ENCODE measurements at places on chromosomes 6 and 20.

GRCh38 chr20:1792274-1792673 is 102.9 kb upstream of the SIRPA start:
- DNase-seq: no peak

DNA sequence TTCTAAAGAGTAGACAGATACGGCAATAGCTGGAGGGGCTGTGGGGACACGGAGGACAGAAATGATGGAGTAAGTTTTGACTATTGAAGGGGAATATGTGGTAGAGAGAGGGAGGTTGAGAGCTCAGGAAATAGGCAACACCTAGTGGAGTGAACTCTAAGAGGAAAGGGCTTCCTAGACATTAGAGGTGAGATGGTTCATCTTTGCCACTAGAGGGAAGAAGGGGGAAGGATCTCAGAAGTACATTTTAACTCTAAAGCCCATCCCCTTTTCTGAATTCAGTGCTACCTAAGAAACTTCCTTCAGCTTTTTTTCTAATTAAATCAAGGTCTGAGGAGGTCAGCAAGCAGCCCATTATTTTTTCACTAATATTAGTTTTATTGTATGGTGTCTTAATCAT is 689.4 kb upstream of the MAP3K7 start:
- DNase-seq: no peak

GRCh38 chr20:57649617-57650015 is 29.4 kb upstream of the ZBP1 start:
- DNase-seq: no peak

GRCh38 chr6:300494-301198 is 8.4 kb downstream of the DUSP22 start:
- no peak for DNase-seq

GRCh38 chr20:63009988-63010769 is 3.4 kb upstream of the BHLHE23 start:
- DNase-seq: peak; percentile 62

DNA sequence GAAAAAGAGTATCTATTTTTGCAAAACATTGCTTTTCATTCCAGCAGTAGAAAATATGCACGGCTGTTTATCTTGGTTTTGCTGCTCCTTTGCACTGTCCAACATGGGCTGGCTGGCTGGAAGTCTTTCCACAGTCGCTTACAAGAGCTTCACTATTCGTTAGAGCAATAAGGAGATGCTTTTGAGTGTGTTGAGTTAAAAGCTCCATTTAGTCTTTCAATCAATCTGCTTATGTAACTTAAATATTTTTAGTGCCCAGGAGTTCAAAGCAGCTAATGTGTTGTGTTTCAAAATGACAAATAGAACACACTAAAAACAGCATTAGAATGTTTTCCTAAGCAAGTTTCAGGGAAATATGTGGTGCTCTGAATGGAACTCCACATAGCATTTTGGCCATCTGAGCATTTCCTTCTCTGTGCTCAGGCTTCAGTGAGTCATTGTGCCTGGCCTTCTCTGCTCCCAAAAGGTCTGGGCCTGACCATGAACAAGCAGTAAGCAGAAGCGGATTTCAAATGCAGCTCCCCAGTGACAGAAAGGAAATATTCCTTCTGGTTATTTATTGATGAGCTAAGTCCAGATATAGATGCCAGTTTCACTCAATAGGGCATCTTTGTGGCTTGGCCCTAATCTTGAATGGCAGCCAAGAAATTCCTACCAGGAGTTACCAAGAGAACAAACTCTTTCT is 580.3 kb downstream of the TENT5A start:
- DNase-seq: no peak

GRCh38 chr20:60372822-60373221 is 414.6 kb downstream of the CDH26 start:
- DNase-seq: no peak

GRCh38 chr20:25336561-25337422 is 53.8 kb downstream of the ABHD12 start:
- DNase-seq: no peak

GRCh38 chr20:37990571-37991151 is 42.6 kb downstream of the TTI1 start:
- peak; percentile 44 for DNase-seq

- no peak for DNase-seq
Observed at GRCh38 chr6:96613291-96613999, 50.5 kb downstream of the FHL5 start.

DNA sequence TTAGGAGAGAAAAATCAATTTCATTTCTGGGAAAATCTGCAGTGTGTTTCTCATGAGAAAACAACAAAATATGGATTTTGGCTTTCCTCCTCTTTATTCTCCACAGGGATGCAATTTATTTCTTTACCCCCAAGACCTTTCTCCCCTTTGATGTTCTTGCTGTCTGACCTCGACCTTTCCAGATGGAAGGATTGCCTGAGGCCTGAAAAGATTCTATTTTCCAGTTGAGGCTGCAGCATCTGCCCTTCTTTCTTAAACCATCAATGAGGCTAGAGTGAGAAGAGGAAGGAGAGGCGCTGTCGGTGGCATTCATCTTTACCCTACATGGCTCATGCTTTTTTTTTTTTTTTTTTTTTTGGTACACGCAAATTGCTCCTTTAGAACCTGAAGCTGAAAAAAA is 344.2 kb upstream of the BTBD3 start:
- DNase-seq: no peak

Measured in stimulated activated CD8-positive, alpha-beta memory T cell treated with anti-CD3 and anti-CD28 coated beads, Interleukin-2, amount 100 ng/mL, for 48 hours (primary cell).